ENCODE measurements at places on chromosomes 2 and 18. TPM values are rescaled to one million over a fixed set of nuclear protein-coding genes. Genes with fewer than 3 reads are reported as not detected.

DNA sequence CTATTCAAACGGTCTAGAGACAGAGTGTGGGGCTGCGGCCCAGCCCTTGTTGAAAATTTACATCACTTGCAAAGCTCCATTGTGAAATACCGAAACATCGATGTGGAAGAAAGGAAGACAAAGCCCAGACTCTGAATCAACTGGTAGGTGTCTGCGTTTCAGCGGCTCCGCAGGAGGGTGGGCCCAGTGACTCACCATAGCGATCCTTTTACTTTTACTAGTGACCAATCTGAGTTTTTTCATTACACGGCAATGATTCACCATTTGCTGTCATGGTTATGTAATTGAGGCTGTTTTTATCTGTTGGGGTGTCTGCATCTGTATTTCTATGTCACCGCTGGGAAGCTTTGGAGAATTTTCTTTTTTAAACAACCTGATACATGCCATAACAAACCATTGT, 66.6 kb upstream of the ODC1 start:
- DNase-seq, result peak; percentile 47

- DNase-seq, result no peak
Observed at GRCh38 chr18:50133526-50133925, 61.4 kb downstream of the MYO5B start.

GRCh38 chr18:40163254-40163653, 1791.8 kb upstream of the PIK3C3 start:
- DNase-seq, result no peak

DNA sequence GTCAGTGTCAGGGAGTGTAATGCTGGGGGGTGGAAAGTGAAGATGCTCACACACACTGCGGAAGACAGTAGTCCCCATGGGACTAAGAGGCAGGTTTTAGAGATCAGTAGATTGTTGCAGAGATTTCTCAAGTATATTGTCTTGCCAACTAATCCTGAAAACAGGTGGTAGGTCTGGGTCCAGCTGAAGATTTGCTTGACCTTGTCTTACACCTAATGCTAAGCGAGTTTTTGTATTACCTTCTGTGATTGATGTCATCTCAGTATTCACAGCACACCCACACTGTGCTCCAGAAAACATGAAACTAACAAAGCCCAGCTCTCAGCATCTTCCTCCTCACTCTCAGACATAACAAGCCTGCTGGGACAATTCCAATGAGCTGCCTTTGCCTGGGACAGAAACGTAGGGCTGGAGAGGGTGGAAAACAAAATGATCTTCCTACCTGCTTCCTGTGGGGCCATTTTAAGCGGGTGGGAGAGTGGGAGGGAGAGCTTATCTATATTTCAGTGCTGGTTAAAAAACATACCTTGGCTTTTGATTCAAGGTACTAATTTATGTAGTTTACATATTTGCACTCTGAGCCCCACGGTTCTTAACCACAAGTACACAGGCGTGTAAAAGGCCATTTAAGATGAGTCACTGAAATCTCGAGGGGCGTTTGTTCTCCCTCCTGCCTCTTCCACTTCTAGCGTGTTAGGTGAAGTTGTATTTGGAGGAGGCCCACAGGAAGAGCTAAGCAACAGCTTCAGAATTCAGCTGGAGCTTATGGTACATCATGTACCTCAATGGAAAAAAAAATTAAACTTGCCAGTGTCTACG, 23.1 kb upstream of the RBMS1 start:
- DNase-seq, result no peak

GRCh38 chr2:6866982-6867381, 1.3 kb upstream of the CMPK2 start:
- DNase-seq, result no peak

GRCh38 chr2:230124757-230125431, 56.2 kb upstream of the SLC16A14 start:
- no peak for DNase-seq

The GCG gene
- total RNA-seq, result not detected

The CYP1B1 gene
- total RNA-seq, result 113 TPM

The DNAJC27 gene
- total RNA-seq, result 10.5 TPM

The ABCG8 gene
- not detected for total RNA-seq
